ENCODE measurements at places on chromosomes 7 and 10.

- no peak for DNase-seq
These were observed 77.9 kb downstream of the JCAD start for GRCh38 chr10:29981510-29981909.

- DNase-seq: no peak
These were observed 23.1 kb downstream of the DNAJB9 start for GRCh38 chr7:108592646-108593201.

DNA sequence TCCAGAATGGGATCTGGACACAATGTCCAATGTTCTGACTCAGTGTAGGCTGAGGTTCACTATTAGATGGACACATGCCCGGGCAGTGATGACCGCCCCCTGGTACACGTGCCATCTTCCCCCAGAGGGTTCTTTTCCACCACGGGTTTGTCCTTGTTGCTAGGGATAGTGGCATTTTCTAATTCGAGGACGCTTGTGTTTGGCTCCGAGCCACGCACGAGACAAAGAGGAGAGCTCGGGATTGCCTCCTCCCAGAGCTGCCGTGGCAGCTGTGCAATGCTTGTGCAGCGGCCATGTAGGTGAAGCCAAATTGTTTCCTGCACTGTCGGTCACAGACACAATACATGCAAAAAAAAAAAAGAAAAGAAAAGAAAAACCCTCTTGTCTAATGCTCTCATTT is 207.5 kb downstream of the PAXIP1 start:
- no peak for DNase-seq

DNA sequence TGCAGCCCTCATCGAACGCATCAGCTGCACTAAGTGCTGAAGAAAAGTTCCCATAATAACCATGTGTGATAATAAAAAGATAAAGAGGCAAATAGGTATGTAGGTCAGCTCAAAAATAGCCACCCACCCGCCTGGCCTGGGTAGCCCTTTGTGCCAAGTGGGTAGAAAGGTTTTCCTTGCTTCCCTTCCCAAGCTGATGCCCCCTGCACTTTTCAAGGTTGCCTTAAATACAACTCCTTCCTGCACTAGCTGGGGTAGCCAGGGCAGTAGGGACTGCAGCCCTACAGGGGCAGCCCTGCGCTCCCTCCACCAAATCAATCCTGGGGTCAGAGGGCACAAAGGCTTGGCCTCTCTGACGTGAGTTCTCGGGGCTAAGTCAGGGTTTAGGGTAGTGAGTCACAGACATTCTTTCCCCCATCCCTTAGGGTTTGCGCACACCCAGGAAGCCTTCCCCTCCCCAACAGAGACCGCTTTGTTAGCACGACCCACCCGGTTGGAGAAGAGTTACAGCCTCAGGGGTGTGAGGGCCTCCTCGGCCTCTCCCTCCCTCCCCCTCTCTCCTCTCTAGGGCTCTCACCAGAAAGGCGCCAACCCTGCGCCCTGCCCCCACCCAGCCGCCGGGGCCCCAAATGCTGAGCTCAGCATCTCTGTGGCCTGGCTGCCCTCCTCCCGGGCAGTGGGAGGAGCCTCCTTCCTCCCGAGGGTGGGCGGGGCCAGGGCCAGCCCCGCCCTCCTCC is 13.3 kb upstream of the DDIT4 start:
- no peak for DNase-seq

GRCh38 chr10:34780818-34781380 is 34.2 kb downstream of the PARD3 start:
- DNase-seq: peak; percentile 60

DNA sequence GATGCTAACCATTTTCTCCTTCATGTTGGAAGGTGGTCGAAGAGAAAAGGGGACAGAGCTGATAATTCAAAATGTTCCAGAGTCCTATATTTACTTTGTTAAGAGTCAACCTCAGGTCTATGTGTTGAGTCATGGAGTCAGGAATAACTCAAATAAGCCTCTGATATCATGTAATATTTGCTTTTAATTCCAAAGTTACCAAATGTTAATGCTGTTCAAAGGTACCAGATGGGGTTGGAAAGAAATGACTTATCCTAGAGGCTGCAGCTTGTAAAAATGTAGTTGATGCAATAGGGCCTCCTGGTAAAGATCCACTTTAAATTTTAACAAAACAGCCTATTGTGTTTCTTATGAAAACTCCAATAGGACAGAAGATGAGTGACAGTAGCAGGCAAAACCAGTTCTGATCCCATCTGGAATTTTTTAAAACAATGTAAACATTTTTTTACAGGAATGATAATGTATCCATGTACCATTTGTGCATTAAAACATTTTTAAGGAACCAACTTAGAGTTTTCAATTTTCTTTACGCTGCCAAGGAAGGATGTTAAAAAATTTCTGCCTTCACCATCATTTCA is 218.2 kb downstream of the ANK3 start:
- DNase-seq: no peak

- DNase-seq: no peak
These were observed 1073.5 kb upstream of the LRRN3 start for GRCh38 chr7:110017405-110017804.

- no peak for DNase-seq
These were observed 224.9 kb downstream of the SKIDA1 start for GRCh38 chr10:21300551-21300950.

GRCh38 chr7:129841465-129841864 is 111.3 kb downstream of the UBE2H start:
- DNase-seq: no peak

GRCh38 chr7:137990251-137990941 is 11.5 kb downstream of the CREB3L2 start:
- no peak for DNase-seq

GRCh38 chr10:33566426-33566825 is 232.0 kb upstream of the NRP1 start:
- no peak for DNase-seq

DNA sequence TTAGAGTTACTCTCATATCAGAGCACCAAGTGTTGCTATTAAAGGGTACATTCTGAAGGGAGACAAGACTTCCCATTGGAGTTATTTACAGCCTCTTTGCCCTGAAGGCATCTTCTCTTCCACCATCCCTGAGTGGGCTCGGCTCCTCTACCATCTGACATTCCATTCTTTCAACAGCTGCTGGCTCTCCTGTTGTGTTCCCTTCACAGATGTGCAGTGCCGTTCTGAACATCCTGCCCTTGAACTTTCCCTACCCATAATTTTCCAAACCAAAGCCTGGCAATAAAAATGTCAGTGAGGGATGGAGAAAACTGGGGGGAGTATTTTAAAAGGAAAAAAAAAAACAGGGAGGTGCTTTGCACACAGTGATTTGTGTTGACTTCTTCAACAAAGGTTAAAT is 392.9 kb downstream of the KCNMA1 start:
- DNase-seq: no peak

GRCh38 chr7:75640201-75640600 is 98.5 kb downstream of the HIP1 start:
- no peak for DNase-seq

DNA sequence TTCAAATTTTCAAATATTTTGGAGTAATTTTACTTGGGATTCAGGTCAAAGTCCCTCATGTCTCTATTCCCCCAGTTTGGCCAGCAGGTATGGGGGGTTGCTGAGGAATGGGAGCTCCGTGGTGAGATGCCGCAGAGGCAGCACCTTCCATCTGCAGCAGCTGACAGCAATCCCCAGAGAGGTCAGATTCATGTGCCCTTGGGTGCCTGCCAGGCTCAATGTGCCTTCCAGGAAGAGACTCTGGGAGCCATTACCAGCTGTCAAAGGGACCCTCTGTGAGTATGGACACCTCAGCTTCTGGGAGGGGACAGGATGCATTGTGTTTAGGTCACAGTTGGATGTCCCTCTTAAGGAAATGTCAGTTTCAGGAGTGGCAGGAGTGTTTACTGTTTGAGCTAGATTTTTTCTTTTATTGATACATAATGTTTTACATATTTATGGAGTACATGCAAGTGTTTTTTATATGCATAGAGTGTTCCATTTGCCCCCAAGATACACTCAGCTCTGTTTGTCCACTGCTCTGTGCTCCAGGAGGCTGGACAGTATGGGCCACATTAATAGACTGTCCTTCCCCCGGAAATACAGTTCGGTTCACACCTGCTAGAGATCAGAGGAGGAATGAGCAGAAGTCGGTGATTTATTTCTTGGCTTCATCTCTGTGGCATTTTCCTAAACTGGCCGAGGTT is 75.3 kb upstream of the GRB10 start:
- DNase-seq: no peak

DNA sequence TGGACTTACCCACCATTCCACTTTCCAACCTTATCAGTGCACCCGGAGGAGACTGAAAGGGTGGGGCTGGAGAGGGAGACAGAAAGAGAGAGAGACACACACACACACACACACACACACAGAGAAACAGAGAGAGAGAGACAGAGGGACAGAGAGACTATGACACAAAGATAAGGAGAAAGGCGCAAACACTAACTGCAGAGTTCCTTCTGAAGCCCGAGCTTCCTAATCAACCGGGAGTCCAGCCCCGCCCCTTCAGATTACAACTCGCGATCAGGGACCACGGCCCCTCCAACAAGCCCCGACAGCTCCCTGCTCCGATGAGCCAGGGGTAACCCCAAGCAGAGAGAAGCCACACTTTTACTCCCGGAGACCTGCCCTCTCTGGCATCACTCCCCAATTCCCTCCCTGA is 499 bp downstream of the GAL3ST4 start:
- DNase-seq: no peak

DNA sequence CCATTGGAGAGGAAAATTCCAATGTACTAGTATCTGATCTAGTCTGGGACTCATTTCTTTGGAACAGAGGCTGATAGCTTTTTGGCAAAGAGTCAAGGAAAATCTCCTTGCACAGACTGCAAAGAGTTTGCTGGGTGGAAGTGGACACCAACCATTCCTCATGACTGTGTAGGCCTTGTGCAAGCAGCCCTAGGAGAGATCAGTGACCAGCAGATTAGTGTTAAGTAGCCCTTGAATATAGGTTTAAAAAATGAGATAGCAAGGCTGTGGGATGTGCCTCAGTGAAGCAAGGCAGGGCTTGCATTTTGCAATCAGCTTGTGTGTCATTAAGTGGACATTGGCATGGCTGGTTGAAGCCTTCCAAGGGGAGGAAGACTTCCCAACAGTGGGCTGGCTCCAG is 341.6 kb downstream of the PLXNA4 start:
- no peak for DNase-seq

- no peak for DNase-seq
These were observed 143.4 kb upstream of the PCGF5 start for GRCh38 chr10:91076991-91077548.

Data from Jurkat, Clone E6-1 (cell line).